Cerebellum (tissue), 4 donors: ENCODE measurements at places on chromosomes 6 and 20.

DNA sequence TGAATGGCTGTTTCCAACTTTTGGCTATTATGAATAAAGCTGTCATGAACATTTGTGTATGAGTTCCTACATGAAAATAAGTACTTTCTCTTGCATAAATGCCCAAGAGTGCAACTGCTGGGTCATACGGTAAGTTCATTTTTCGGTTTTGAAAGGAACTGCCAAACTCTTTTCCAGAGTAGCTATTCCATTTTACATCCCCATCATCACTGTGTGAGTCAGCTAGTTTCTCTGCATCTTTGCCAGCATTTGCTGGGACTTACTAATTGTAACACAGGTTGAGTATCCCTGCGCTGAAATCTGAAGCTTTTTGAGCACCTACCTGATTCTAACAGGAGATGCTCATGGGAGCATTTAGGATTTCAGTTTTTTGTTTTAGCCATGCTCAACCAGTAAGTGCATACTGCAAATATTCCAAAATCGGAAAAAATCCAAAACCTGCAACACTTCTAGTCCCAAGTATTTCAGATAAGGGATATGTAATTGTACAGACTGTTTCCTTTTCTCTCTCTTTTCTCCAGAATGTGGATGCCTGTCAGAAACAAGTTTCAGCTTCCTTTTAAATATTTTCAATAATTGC is 118.4 kb downstream of the DTNBP1 start:
- DNase-seq = no peak

DNA sequence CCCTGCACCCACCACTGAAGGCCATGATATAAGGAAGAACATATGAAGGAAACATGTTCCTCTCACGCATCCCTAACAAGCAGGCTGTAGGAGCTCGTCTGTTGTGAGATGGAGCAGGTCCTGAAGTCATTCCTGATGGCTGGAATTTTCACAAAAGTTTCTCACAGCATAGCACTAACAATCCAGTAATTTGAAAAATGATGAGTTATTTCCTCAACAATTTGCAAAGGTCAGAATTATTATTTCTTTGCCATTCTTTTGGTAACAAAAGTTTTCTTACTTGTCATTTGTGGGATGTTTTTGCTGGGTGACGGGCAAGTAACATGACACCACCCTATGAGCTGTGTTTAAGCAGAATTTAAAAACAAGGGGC is 27.6 kb upstream of the FRMD1 start:
- DNase-seq = no peak

- DNase-seq = no peak
Observed at GRCh38 chr6:1864496-1864895, 254.8 kb downstream of the FOXC1 start.

GRCh38 chr20:40778894-40779496 is 90.0 kb upstream of the MAFB start:
- DNase-seq = no peak

DNA sequence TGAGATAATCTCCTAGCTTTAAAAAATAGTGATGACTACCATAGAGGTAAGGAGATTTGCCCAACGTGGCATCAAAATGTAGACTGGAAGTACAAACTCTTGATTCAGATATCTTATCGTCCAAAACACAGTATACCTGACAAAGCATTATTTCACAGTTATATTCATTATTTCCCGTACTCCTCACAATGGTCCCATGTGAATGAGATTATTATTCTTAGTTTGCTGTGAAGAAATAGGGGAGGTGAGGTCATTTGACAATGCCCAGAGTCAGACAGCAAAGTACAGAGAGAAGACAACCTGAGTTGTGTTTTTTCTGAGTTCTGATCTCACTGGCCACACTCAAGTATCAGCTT is 1.2 kb upstream of the TFB1M start:
- no peak for DNase-seq

- no peak for DNase-seq
Observed at GRCh38 chr6:156883497-156884252, 106.5 kb downstream of the ARID1B start.

- DNase-seq = no peak
Observed at GRCh38 chr6:130558131-130558530, 192.3 kb downstream of the TMEM200A start.

DNA sequence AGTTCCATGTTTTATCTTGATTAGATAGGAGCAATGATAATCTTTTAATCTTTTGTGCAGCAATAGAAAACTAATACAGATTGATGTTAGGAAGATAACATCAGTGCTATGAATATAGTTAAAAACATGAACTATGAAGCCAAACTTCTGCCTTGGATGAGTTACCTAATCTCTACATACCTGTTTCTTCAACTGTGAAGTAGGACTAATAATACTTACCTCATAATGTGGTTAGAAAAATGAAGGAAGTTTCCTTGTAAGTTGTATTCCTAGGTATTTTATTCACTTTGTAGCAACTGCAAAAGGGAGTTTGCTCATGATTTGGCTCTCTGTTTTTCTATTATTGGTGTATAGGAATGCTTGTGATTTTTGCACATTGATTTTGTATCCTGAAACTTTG is 111.9 kb downstream of the FRK start:
- DNase-seq = no peak

GRCh38 chr20:20627471-20627870 is 85.0 kb downstream of the RALGAPA2 start:
- DNase-seq = no peak

- DNase-seq = no peak
Observed at GRCh38 chr20:40963505-40963845, 65.1 kb upstream of the TOP1 start.

- no peak for DNase-seq
Observed at GRCh38 chr6:87122477-87122876, 27.6 kb upstream of the CGA start.

GRCh38 chr6:95203153-95203754 is 374.1 kb upstream of the MANEA start:
- DNase-seq = no peak

- no peak for DNase-seq
Observed at GRCh38 chr20:59628171-59628570, 23.8 kb downstream of the PHACTR3 start.

- no peak for DNase-seq
Observed at GRCh38 chr6:109449064-109449794, 6.3 kb downstream of the MICAL1 start.

DNA sequence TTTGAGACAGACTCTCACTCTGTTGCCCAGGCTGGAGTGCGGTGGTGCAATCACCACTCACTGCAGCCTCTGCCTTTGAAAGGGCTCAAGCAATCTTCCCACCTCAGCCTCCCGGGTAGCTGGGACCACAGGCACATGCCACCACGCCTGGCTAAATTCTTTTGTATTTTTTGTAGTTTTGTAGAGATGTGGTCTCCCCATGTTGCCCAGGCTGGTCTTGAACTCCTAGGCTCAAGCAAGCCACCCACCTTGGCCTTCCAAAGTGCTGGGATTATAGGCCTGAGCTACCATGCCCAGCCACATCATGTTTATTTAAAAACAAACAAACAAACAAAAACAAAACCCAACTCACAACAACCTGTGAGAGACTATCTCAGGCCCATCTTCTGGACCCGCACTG is 29.7 kb upstream of the APCDD1L start:
- no peak for DNase-seq

- DNase-seq = no peak
Observed at GRCh38 chr6:156864557-156864956, 87.4 kb downstream of the ARID1B start.

DNA sequence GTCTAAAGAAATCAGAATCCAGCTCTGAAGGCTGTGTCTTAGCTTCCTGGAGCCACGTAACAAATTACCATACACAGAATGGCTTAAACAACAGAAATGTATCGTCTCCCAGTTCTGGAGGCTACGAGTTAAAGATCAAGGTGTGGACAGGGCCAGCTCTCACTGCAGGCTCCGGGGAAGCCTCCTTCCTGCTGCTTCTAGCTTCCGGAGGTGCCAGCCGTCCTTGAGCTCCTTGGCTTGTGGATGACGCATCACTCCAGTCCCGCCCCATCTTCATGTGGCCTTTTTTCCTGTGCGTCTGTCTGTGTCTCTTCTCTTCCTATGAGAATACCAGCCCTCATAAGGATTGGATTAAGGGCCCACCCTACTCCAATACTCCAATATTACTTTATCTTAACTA is 319.1 kb upstream of the QKI start:
- peak; percentile 60 for DNase-seq

- no peak for DNase-seq
Observed at GRCh38 chr20:20371681-20372080, 3.8 kb downstream of the INSM1 start.

GRCh38 chr6:74574794-74575193 is 631.1 kb downstream of the COL12A1 start:
- no peak for DNase-seq

GRCh38 chr6:16352258-16352635 is 113.9 kb downstream of the GMPR start:
- no peak for DNase-seq

DNA sequence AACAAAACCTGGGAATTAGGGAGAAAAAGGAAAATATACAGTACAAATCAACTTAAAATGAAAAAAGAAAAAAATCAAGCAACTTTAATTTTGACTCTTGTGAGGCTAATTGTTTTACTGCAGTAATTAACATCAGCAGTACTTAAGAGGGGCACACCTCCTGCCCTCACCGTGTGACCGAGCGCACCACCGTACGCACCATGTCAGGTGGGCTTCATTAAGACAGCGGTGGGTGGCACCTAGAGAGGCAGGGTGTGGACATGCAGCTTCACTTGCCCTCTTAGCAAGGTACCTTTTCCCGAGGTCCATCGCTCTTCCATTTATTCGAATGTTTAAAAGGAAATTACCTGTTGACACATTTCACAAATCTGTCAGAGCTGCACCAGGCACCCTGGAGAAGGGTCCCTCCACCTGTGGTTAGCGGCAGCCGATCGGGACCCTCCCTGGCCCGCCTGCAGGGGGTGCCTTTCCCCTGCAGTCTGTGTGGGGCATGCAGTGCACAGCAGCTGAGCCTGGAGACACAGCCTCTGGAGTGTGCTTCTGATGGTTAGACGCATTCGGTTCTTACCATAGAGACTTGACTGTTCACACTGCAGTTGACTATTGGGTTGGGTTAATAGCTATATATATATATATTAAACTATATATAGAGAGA is 184.1 kb downstream of the TMEM242 start:
- DNase-seq = no peak
